ENCODE measurements at places on chromosomes 2 and 18.

DNA sequence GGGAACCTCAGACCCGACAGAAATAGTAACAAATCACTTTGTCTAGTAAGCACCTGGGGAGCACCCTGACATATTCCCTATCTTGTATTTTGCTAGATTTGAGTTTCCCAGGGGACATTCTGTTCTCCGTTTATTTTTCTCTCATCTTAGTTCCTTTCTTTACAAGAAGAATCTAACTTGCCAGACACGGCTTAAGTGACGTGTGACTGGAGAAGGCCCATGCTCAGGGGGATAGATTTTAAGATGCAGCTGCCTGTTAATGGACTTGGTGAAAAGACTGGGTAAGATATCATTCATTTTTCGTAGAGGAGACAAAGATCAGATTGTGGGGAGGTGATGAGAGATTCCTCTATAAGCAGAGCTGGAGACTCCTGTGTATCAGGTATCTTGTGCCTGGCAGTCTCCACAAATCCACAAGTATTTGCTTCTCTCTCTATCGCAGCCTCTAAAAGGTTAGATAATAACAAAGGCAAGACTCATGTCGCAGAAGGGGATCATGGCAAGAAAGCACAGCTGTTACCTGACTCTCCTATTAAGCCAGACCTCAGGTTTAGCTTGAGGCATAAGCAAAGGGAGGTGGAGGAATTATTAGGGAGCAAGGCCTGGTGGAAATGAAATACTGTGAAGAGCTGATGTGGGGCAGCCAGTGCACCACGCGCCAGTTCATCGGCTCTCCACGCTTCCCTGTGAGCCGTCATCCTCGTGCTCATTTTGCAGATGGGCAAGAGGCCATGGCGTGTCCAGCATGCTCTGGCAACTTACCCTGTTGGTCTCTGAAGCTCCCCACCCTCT is 347.2 kb upstream of the TNP1 start:
- no peak for DNase-seq

DNA sequence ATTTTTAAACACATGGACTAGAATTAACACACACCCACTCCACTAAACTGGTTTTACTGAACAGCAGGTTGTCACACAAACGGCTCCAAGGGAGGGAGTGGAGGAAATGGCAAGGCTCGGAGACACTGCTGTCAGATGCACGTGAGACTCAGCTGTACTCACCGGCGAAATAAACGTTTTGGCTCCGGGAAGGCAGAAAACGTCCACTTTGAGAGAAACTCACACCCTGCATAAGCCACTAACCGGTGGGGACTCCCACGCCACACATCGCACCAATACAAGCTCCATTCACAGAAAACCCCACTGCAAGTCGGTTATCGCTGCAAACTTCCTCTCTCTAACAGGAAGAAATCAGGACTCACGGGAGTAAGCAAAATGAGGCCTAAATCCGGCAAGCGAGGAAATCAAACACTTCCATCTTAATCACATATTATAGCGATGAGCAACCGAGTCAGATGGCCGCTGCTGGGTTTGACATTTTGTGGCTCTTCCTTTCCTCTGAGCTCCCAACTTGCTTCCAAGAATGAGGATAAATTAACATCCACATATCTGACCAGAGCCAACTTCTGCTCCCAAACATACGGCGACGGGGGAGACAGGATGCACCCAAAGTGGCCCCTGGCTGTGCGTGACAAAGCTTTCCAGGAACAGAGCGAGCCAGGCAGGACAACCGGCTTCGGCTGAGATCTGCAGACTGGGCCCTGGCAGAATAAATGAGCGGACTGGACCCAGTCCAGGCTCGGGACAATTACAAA is 63.5 kb downstream of the HDAC4 start:
- no peak for DNase-seq

DNA sequence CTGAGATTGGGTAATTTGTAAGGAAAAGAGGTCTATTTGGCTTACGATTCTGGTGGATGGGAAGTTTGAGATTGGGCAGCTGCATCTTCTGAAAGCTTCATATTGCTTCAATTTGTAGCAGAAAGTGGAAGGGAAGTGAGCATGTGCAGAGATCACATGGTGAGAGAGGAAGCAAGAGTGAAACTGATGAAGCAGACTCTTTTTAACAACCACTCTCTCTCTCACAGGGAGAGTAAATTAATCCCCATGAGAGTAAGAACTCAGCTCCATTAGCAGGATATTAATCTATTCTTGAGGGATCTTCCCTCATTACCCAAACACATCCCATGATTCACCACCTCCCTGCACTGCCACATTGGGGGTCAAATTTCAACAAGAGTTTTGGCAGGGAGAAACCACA is 298.5 kb upstream of the CELF4 start:
- no peak for DNase-seq

GRCh38 chr2:172455121-172455515 is 27.7 kb downstream of the ITGA6 start:
- DNase-seq, result no peak

- no peak for DNase-seq
Observed at GRCh38 chr2:189406586-189407233, 34.6 kb upstream of the WDR75 start.
